ENCODE measurements at places on chromosomes 6 and 20.

DNA sequence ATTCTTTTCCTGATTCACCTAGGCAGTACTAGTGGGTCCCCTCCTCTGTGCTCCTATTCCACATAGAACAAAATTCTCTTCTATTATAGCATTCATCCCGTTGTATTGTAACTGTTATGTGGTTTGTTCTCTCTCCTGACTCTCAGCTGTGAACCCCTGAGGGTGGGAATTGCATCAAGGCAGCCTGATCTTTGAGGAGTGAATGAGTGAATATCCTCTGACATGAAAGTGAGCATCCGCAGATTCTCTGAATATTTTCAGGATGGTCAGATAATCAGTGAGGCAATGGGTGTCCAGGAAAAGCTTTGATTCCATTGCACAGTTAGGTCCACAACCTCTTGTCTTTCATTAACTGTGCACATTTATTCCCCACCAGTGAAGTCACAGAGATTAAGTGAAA lies 67.6 kb upstream of the SLC22A23 start:
- no peak overlapping the region for H3K27ac ChIP-seq
- no peaks in the 10 kb centered on the region for H3K27me3 ChIP-seq
- H3K36me3 ChIP-seq = no peaks in the 10 kb centered on the region
- no peak overlapping the region for H3K4me3 ChIP-seq
- DNase-seq = no peak

- H3K36me3 ChIP-seq = peaks cover 20% of the 10 kb centered on the region
- no peak overlapping the region for H3K4me3 ChIP-seq
- H3K27me3 ChIP-seq = no peaks in the 10 kb centered on the region
- DNase-seq = no peak
- no peaks in the 10 kb centered on the region for H3K4me1 ChIP-seq
- no peak overlapping the region for H3K27ac ChIP-seq
Observed at GRCh38 chr6:84197708-84198107, 29.7 kb downstream of the CEP162 start.

DNA sequence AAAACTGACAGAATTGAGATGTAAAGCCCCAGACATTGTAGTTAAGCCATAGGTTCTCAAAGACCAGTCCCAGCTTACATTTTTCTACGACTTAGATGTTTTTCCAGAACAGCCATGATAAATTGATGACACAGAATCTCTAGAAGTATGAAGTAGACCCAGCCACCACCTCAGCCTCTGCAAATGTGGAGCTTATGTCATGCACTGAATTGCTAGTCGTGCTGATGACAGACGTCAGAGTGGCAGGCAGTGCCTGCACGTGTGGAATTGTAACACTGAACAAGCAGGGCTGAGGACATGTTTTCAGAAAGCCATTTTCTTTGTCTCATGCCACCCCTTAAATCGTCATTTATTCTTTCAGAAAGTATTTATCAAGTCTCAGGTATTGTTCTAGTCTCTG lies 72.4 kb upstream of the TMEM181 start:
- H3K4me1 ChIP-seq = no peaks in the 10 kb centered on the region
- H3K36me3 ChIP-seq = peaks cover 5% of the 10 kb centered on the region
- DNase-seq = no peak
- no peak overlapping the region for H3K27ac ChIP-seq
- H3K27me3 ChIP-seq = no peaks in the 10 kb centered on the region

- no peaks in the 10 kb centered on the region for H3K36me3 ChIP-seq
- H3K27ac ChIP-seq = no peak overlapping the region
- no peak overlapping the region for H3K4me3 ChIP-seq
- DNase-seq = no peak
- no peaks in the 10 kb centered on the region for H3K27me3 ChIP-seq
Observed at GRCh38 chr6:108594640-108595039, 33.9 kb downstream of the FOXO3 start.

GRCh38 chr6:148398244-148398643 lies 55.6 kb downstream of the SASH1 start:
- no peak overlapping the region for H3K27ac ChIP-seq
- H3K36me3 ChIP-seq = no peaks in the 10 kb centered on the region
- no peak for DNase-seq
- H3K27me3 ChIP-seq = no peaks in the 10 kb centered on the region

DNA sequence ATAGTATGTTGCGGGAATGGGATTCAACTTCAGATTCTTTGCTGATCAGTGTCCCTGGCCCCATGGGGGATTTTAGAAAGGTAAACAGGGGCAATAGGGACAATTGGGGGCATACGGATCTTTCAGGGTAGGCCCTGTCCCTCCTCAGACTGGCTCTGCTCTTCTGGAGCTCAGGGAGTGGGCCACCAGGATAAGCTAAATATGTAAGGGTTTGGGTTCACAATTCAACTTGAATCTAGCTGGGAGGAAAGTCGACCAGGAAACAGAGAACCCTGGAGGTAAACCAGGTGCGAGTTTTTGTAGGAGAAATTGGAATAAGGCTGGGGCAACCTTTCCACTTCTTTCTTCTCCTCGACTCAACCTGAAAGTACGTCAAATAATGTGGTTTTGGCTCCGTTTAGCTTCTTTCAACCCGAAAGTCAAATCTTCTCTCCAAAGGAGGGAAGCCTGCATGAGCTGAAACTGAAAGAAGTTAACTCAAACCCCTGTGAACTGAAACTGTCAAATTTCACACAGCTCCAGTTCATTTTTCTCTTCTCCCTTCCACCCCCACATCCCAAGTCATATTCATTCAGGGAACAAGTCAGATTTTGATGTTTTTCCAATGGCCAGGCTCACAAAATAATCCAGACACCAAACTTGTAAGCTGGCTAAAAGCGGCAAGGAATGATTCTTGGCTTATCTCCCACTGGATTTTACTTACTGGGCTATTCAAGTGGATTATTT lies 278.2 kb downstream of the CLIC5 start:
- H3K4me1 ChIP-seq = no peaks in the 10 kb centered on the region
- no peaks in the 10 kb centered on the region for H3K27me3 ChIP-seq
- no peak overlapping the region for H3K4me3 ChIP-seq
- H3K27ac ChIP-seq = no peak overlapping the region
- no peaks in the 10 kb centered on the region for H3K36me3 ChIP-seq

DNA sequence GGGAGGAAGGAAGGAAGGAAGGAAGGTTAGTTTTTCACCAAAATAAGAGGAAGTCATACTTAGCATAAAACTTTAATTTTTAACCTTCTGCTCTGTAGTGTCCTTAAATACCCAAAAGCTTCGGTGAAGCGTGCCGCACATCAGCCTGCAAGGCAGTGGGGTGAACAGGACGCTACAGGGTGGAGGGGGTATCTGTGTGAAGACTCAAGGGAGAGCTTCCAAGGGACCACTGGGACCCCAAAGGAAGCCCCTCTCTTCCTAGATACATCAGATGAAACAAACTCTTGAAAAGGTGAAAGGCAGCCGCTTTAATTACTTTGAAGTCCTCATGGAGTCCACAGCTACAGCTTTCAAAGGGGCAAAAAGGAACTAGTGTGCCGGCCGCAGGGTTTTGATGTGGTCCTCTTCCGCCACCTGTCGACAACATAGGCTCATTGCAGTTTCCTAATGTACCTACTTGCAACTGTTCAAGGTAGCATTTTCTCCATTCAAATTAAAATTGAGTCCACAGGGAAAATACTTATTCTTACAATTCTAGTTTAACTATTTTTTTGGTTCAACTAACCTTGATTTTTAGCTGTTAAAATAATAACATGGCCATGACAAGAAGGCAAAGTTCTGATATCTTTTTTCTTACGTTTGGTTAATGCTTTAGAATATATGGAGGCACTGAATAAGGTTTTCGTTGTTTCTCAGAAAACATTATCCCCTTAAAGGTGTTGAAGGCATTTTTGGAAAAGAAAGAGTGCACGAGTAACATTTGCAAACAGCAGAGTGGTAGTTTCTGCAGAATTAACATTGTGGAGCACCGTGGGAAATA lies 135.0 kb upstream of the RIPOR2 start:
- H3K27me3 ChIP-seq = no peaks in the 10 kb centered on the region
- no peak overlapping the region for H3K27ac ChIP-seq
- H3K4me1 ChIP-seq = no peaks in the 10 kb centered on the region

DNA sequence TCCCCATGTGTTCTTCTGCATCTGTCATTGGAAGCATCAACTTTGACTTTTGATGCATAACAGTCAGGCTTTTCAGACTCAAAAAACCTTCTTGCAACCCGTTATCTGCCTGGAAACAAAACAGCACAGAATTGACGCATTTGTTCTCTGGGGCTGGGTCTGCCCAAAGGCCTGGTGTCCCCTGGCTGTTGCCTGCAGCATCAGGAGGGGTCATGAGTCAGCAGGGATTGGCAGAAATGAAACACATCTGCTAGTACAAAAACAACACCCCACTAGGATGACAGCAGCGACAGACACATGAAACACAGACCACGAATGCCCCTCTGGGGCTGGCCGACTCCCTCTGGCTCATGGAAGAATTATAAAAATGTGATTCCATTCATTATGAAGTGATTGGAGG lies 157.6 kb upstream of the INSM1 start:
- no peak for DNase-seq
- no peaks in the 10 kb centered on the region for H3K36me3 ChIP-seq
- no peak overlapping the region for H3K4me3 ChIP-seq
- no peaks in the 10 kb centered on the region for H3K27me3 ChIP-seq
- no peak overlapping the region for H3K27ac ChIP-seq

DNA sequence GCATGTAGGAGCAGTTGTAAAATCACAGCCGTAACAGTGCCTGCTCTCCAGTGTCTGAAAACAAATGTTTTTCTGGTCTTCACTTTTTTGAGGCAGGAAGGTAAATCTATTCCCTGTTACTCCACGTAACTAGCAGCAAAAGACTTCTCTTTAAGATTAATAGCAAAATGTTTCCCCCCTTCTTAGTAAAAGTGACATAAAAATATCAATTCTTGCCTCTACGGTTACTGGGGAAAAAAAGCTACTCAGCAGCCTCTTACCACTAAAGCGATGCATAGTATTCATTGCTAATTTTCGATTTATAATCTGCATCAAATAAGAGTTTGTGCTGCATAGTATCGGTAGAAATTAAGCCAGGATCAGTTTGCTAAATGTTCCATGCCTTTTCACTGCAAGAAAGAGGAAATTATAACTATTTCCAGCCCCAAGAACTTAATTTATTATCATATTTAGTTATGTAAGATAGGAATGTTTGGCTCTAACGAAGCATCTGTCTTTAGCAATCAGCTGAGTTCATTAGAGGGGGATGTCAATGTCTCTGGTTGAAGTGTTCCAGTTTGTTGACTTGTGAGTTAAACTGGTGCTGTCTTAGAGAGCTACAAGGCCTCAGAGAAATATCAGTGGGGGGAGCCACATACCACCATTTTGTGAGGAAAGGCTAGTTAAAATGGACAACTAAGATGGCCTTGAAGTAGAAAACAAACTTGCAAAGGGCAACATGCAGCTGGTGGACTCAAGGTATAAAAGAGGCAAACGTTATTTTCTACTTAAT lies 617 bp upstream of the TSPYL1 start:
- H3K4me3 ChIP-seq = peak overlapping the region; percentile 75
- no peaks in the 10 kb centered on the region for H3K27me3 ChIP-seq
- H3K4me1 ChIP-seq = peaks cover 30% of the 10 kb centered on the region
- peak overlapping the region; percentile 92 for H3K27ac ChIP-seq
- DNase-seq = peak; percentile 28

GRCh38 chr6:136772685-136773472 lies 19.4 kb downstream of the MAP3K5 start:
- DNase-seq = no peak
- no peaks in the 10 kb centered on the region for H3K27me3 ChIP-seq
- H3K27ac ChIP-seq = no peak overlapping the region
- no peaks in the 10 kb centered on the region for H3K36me3 ChIP-seq
- no peak overlapping the region for H3K4me3 ChIP-seq
- H3K4me1 ChIP-seq = no peaks in the 10 kb centered on the region

DNA sequence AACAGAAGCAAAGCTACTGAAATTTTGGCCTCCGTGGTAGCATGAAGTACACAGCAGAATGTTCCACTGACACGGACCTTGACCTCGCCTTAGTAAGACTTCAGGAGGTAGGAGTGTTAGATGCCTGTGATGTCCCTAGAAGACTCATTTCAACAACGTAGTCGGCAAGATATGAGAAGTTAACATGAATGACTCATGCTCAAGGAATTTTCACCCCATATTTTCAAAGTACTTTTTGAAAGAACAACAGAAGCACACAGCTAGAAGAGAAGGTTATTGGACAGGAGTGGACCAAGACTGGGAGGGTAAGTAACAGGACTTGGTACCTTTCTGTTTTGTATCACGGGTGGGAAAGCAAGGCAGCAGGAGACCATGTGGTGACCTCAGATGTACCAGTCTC lies 78.0 kb downstream of the DZANK1 start:
- peak; percentile 75 for DNase-seq
- no peaks in the 10 kb centered on the region for H3K4me1 ChIP-seq
- H3K4me3 ChIP-seq = no peak overlapping the region
- H3K36me3 ChIP-seq = no peaks in the 10 kb centered on the region

DNA sequence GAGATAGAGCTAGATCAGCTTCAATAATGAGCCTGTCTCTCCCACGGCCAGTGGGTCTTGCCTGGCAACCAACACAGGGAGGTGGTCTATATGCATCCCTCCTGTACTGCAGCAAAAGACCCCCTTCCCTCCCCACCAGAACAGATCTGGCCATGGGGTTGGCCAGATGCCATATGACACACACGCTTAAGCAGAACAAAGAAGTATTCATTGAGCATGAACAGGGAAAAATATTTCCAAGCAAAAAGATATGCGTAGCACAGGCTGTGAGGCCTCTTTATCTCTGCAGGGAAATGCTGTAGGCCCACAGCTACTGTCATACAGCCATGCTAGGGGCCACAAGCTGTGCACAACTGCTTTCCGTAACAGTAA lies 73.4 kb upstream of the NRSN1 start:
- H3K4me3 ChIP-seq = no peak overlapping the region
- no peak overlapping the region for H3K27ac ChIP-seq
- H3K27me3 ChIP-seq = no peaks in the 10 kb centered on the region
- H3K4me1 ChIP-seq = no peaks in the 10 kb centered on the region

- no peak overlapping the region for H3K4me3 ChIP-seq
- no peak overlapping the region for H3K27ac ChIP-seq
- H3K36me3 ChIP-seq = no peaks in the 10 kb centered on the region
- no peaks in the 10 kb centered on the region for H3K27me3 ChIP-seq
Observed at GRCh38 chr6:156967852-156968251, 190.7 kb downstream of the ARID1B start.

- no peaks in the 10 kb centered on the region for H3K36me3 ChIP-seq
- H3K27ac ChIP-seq = no peak overlapping the region
- no peak overlapping the region for H3K4me3 ChIP-seq
- H3K4me1 ChIP-seq = no peaks in the 10 kb centered on the region
Observed at GRCh38 chr6:127483399-127484055, 24.3 kb upstream of the KIAA0408 start.

DNA sequence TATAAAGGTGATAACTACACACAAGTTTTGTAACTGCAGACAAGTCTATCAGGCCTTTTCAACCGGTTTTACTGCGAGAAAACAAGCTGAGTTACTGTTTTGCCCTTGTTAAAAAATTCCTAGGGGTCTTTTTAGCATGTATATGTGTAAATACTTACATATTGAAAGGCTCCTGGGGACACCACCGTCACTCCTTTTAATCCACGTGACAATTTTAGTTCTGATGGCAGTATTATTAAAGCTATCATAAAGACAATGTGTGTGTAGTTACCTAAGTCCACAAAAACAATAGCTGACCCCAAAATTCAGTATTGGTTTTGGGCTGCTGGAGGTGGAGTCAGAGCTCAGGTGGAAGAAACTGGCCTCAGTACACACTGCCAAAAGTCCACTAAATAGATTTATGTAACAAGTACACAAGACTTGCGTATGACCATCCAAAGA lies 41.3 kb upstream of the HFE start:
- H3K36me3 ChIP-seq = no peaks in the 10 kb centered on the region
- no peak overlapping the region for H3K27ac ChIP-seq
- no peak for DNase-seq
- H3K4me3 ChIP-seq = no peak overlapping the region
- no peaks in the 10 kb centered on the region for H3K27me3 ChIP-seq
